ENCODE measurements at places on chromosomes 4 and X.

DNA sequence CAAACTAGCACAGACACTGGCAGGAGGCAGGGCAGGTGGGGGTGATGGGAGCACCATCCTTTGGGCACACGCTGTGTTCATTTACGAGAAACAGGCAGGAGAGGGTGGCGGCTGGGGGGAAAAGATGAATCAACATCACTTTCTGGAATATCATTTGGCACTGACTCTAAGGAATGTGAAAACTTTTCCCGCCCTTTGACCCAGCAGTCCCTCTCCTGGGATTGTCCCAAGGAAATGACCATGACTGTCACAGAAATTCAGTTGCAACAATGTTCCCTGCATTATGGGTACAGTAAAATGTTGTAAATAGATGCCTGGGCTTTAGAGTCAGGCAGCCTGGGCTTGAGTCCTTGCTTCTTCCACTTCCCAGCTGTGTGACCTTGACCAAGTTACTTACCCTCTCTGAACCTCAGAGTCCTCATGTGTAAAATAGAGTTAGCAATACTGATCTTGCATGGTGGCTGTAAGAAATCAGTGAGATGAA lies 58.6 kb downstream of the ABLIM2 start:
- DNase-seq, result no peak

- DNase-seq, result no peak
Observed at GRCh38 chr4:74627093-74627492, 167.2 kb downstream of the BTC start.

- no peak for DNase-seq
Observed at GRCh38 chr4:1757836-1758235, 35.3 kb upstream of the FGFR3 start.

GRCh38 chr4:112888622-112889021 lies 160.8 kb upstream of the ANK2 start:
- no peak for DNase-seq

DNA sequence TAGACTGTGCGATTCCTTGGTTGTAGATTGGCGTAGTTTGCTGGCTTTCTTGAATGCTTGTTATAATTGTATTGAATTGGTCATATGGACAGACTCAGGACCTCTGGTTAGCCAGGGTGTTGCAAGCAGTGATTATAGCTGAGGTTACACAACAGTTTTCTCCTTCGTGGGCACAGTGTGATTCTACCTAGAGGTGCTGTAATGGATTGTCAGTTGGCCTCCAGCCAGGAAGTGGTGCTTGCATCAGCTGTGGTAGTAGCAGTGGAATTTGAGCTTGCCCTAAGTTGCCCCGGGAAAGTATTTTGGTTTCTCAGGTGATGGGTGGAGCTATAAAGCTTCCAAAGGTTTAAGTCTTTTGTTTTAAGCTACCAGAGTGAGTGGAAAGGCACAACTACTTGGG lies 23.1 kb upstream of the GABRG1 start:
- no peak for DNase-seq

DNA sequence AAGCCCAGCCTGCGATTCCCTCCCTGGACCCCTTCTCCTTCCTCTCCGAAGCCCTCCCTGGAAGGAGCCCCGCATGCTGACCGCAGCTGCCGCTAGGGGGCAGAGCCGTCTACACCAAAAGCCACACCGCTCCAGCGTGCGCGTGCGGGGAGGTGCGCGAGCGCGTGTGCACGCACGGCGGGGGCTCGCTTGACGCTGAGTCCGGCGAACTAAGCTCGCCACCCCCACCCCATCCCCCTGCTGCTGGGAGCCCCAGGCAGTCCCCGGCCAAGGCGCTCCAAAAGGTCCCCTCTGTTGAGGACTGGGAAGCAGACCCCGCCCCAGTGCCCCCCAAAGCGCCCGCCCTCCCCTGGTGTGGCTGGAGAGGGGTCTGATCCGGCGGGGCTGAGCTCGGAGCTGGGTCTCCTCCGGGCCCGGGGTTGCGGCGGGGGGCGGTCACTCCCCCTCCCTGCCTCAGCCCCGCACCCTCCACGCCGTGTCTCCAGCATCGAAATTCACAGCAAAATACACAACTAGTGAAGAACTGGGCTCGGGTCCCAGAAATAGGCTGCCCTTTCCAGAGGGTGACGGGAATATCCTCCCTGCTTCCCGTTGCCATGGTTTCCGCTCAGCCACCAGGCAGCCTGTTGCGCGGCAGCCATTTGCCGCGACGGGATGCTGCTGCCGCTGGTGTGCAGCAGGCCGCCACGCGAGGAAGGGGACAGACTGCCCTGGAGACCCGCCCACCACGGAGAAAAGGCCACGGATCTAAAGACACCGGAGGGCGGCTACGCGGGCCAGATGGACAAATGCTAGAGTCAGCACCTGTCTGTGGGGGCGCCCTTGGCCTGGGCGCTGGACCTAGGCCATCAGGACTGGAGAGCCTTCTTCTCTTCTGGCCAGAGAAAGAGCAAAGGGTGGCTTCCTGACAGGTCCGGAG lies 11.2 kb upstream of the CCNQ start:
- peak; percentile 82 for DNase-seq

All from NCI-H1930 (cell line).